ENCODE measurements at places on chromosomes 1 and 21.

GRCh38 chr1:38567401-38567800 lies 292.2 kb downstream of the RRAGC start:
- no peak for DNase-seq

- DNase-seq = no peak
Measured at GRCh38 chr1:46370214-46370633, 23.9 kb upstream of the FAAH start.

GRCh38 chr21:37700641-37701202 lies 215.5 kb downstream of the KCNJ6 start:
- no peak for DNase-seq

DNA sequence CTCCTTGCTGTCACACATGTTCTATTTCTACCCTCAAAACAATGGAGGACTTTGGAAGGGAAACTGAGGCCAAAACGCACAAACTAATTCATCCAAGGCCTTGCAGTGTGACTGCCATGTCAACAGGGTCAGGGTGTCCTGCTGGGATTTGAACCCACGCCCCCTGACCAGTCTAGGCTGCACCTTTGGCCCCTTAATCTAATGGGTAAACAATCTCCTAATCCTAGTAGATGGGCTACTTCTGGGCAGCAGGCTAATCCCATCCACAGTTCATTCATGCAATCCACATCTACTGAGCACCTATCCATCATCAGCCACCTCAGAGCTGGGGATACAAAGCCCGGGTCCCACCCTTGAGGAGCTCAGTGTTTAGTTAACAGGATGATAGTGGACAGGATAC lies 17.0 kb upstream of the LEFTY2 start:
- DNase-seq = no peak

- no peak for DNase-seq
Measured at GRCh38 chr1:18192974-18193373, 85.4 kb downstream of the IGSF21 start.
